Activated CD4-positive, alpha-beta memory T cell treated with anti-CD3 and anti-CD28 coated beads for 36 hours (primary cell): ENCODE measurements at places on chromosomes 5 and 9.

- no peak for DNase-seq
Measured at GRCh38 chr5:141935538-141935937, 11.9 kb downstream of the DELE1 start.

DNA sequence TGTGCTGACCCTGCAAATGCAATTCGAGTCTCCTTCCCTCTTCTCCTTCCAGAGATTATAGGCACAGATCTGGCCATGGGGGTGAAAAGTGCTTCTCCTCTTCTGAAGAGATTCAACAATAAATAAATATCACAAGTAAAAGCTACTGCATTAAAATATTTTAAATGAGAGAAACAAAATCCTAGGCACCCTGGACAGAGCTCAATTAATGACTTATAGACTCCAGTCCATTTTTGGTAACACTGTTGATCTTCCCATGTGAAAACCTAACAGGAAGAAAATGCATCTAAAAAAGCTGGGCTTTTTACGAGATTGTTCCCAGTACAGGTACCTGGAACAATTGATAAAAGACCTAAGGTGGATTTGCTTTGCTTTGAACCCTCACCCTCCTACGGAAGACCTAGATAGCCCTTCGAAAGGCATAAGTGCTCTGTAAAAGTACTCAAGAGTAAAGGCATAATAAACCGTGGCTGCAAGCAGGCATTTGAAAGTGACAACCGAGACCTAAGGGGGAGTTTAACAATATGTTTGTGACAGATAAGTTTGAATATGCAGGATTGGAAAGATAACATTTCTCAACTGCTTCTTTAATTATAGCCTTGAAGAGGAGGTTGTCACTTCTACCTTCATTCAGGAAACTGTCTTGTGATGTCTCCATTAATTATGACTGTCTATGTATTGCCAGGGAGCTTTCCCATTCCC, 29.4 kb upstream of the MED10 start:
- DNase-seq: no peak

DNA sequence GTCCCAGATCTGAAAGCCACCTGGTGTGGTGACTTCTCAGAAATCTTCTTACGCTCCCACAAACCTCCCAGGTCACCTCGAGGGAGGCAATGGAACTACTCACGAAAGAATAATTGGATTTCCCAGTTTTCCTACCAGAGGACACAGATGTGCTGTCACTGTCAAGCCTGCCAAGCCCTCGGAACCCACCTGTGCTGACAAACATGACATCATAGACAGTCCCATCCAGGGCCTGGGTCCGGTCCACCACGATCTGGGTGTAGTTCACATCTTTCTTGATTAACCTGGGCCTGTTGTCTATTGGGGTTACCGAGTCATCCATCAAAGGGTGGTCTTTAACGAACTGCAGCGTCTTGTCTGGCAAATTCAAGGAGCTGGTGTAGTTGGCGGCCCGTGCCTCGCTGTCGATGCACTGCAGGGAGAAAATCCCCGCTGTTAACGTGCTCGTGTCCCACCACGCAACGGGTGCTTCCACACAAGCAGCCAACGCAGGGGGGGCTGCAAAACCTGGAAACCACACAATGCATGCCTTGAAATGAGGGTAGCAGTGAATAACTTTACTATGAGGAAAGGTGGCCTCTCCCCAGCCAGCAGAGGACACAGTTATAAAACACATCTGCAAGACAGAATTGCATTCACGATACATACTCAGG, 69.0 kb downstream of the SECISBP2 start:
- no peak for DNase-seq

DNA sequence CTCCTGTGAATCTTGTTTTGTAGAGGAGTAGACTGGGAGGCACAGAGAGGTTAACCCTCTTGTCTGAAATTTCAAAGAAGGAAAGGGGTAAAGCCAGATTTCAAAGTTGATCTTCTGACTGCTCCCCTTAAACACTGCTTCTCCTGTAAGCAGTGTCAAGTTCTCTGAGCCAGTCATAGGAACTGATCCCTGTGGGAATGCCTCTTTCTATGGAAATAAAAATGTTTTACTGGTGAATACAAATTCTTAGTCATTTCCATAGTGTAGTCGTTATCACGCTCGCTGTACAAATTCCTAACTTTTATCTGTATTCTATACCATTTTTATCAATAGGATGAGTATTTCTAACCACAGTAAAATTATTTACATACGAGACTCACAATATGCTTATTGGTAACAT, 66.3 kb upstream of the PRRC1 start:
- no peak for DNase-seq

DNA sequence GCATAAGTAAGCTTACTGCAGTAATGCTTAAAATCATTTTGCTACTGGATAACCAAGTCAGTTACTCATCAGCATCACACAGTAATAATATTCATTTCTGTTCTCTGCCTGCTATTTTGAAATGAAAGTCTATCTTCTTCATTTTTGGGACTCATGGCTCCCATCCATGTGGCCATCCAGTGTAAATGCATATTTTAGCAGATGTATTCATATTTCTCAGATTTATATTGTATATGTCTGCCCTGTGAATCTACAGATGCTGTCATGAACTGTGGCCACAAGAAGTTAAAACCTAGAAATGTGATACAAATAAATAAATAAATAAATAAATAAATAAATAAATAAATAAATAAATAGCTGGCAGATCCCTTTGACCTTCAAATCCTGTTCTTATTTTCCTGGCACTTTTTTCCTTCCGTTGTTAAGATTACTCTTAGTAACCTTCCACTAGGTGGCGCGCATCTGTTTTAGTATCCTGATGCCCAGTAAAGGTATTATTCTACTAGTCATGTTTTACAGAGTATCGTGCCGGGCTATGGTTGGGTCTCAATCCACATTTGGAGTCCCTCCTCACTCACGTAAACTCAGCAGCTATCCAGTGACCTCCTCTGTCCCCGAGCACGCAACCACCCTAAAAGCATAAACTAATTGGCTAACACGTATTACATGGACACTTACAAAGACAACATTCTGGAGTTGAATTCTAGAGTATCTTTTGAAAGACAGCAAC, 79.2 kb upstream of the IL7R start:
- DNase-seq: peak; percentile 73

DNA sequence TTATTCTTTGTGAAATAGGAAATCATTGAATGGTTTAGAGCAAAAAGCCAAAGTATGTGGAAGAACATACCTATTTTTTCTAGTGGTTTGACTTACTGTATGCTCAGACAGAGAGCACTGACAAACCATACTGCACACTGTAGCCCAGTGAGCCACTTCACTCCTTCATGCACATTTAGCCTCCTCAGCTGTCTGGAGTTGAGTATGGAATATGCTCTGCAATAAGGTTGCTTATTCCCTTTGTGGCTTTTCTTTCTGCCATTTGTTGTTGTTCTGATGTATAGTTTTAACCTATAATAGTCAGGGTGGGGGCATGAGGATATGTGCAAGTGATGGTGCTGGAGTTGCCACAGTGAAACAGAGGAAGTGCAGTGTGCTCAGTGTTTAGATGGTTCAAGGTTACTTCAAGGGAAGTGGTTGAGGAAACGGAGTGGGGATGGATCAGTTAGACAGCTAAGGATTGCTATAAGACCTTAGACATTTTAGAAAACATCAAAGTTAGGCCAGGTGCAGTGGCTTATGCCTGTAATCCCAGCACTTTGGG, 100.7 kb downstream of the CDC42SE2 start:
- no peak for DNase-seq

GRCh38 chr5:6180231-6180872, 198.0 kb downstream of the MED10 start:
- DNase-seq: no peak

DNA sequence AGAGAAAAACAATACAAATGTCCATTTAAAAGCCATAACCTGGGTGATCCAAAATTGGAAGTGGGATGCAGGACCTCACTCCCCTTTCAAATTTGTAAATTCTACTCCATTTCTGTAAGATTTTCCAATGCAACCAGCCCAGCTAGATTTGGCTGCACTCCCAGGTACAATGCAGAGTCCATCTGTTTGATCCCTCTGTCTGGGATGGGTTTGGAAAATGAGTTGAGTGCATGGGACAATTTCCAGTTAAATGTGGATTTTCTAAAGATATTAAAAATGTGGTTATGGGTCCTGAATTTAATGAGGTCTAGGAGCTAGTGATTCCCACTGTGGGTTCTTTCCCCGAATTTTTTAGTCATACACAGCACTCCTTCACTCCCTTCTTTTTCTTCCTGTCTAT, 104.0 kb upstream of the ATP10B start:
- no peak for DNase-seq

- DNase-seq: no peak
Measured at GRCh38 chr5:77292026-77292757, 81.7 kb downstream of the PDE8B start.

GRCh38 chr5:11390291-11390767, 513.9 kb downstream of the CTNND2 start:
- DNase-seq: no peak

- DNase-seq: no peak
Measured at GRCh38 chr5:62093976-62094375, 212.0 kb upstream of the KIF2A start.

DNA sequence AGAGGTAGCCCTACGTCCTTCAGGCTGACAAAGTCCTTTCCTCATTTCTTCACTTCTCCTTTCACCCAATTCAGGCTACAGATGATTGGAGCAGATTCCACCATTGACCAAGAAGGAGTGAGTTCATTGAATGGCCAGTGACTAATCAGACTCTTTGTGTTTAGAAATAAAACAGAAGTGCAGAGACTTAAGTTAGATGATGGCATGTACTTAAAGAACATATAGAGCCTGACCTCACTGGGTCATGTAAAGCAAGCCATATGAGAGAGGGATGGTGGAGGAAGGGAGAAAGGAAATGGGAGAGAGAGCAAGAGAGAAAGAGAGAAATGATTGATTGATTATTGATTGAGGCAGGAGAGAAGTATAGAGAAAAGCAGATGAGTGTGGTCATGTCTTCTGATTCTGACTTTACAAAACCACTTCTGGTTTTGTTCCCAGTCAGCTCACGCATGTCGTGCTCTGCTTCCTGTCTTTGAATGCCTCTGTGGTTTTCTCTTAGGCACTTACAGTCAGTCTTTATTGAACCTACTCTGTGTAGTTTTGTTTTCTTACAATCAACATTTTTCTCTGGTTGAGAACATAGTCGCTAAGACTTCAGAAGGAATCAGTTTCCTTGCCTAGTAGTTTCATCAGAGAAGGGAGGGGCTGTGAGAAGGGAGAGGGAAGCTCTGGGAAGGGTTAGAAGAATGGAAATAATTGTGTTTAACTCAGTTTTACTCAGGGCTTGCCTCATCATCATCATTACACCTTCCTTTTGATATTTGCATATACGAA, 149.2 kb upstream of the KLF9 start:
- DNase-seq: peak; percentile 81

DNA sequence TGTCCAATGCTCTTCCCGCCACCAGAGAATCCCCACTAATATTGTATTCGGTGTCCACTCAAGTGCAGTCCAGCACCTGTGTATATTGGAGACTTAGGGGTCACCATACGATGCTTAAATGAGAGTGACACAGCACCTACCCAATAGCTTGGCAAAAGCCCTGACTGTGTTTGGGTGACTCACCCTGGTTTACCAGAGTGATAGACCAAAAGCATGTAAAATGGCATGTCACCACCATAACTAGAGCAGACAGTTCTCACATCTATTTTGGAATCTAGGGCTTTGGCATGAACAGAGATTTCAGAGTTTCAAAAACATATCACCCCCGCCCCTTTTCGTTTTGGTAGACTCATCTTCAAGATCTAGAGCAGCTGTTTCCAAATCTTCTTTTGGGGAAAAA, 217.3 kb upstream of the RASEF start:
- DNase-seq: no peak

DNA sequence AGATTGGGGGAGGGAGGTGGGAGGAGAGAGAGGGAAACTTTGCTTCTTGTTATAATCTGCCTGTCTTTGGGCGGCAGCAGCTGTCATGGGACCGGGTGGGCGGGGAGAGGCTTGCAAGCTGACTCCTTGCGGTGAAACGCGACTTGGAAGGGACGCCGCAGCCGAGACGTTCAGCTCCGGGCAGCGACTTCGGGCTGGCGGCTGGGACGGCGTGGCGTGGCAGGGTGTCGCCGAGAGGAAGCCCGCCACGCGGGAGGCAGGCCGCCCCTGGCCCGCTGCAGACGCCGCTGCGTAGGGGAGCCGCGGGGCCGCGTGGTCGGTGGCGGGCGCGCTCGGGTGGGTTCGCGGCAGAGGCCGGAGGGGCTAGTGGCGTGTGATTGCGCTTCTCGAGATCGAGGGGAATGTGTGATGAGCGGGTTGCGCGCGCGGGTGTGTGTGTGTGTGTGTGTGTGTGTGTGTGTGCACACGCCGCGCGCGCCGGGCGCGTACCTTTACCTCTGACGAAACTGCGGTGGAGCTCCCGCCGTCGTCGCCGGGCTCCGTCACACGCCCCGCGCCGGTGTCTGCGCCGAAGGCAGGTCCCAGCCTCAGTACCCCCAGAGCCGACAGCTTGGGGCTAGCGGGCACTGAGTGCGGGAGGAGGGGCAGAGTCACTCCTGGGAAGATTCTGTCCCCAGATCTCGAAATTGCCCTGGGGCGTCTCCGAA, 1.7 kb downstream of the PPARGC1B start:
- DNase-seq: peak; percentile 89

DNA sequence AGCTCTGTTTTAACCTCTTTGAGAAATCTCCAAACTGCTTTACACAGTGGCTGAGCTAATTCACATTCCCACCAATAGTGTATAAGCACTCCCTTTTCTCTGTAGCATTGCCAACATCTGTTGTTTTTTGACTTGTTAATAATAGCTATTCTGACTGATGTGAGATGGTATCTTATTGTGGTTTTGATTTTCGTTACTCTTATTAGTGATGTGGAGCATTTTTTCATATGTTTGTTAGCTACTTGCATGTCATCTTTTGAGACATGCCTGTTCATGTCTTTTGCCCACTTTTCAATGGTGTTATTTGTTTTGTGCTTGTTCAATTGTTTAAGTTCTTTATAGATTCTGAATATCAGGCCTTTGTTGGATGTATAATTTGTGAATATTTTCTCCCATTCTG, 225.2 kb upstream of the TRPC7 start:
- no peak for DNase-seq

- peak; percentile 56 for DNase-seq
Measured at GRCh38 chr5:42948961-42949347, 91.2 kb downstream of the ANXA2R start.

- no peak for DNase-seq
Measured at GRCh38 chr5:62909326-62909725, 330.7 kb downstream of the LRRC70 start.

GRCh38 chr9:120030847-120031246, 549.1 kb downstream of the CDK5RAP2 start:
- no peak for DNase-seq

- no peak for DNase-seq
Measured at GRCh38 chr5:180624587-180624986, 24.8 kb downstream of the FLT4 start.

- no peak for DNase-seq
Measured at GRCh38 chr5:5575461-5575860, 153.0 kb downstream of the ICE1 start.

- no peak for DNase-seq
Measured at GRCh38 chr5:178434016-178434761, 156.0 kb downstream of the COL23A1 start.
